ENCODE measurements at places on chromosomes 6 and 20.

GRCh38 chr20:58697867-58698703 is 5.5 kb downstream of the NPEPL1 start:
- DNase-seq = no peak

- no peak for DNase-seq
Measured at GRCh38 chr6:140436023-140436811, 1061.8 kb upstream of the CITED2 start.

DNA sequence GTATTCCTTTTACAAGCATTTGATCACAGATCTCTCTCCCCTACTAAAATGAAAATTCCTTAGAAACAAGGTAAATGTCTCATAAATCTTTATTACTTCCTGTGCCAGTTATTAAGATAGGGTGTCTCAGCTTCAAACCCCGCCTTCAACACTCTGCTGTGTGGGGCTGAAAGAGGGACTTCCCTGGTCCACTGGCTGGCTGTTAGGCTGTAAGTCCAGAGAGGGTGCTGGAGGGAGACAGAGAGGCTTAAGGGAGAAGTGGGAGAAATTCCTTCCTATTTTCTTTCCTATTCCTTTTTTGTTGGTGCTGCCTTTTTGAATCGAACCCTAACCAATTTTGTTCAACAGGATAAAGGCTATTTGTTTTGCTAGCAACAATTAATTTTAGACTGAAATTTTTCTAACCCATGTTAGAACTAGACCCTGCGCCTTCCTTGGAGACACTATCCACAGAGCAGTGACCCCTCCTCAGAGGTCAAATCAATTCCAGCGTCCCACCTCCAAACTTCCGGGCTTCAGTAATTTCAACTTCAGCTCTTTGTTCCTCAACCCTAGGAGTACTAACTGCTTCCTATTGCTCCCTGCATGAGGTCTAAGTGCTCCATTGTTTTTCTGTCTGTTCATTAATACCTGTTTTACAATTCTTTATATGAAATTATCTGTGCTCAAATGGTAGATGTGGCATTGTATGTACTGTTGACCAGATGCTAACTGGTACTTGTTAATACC is 207.5 kb upstream of the OPRM1 start:
- no peak for DNase-seq

GRCh38 chr6:2684103-2684749 is 66.5 kb downstream of the MYLK4 start:
- no peak for DNase-seq

- DNase-seq = no peak
Measured at GRCh38 chr6:10759312-10759839, 11.8 kb downstream of the TMEM14B start.

DNA sequence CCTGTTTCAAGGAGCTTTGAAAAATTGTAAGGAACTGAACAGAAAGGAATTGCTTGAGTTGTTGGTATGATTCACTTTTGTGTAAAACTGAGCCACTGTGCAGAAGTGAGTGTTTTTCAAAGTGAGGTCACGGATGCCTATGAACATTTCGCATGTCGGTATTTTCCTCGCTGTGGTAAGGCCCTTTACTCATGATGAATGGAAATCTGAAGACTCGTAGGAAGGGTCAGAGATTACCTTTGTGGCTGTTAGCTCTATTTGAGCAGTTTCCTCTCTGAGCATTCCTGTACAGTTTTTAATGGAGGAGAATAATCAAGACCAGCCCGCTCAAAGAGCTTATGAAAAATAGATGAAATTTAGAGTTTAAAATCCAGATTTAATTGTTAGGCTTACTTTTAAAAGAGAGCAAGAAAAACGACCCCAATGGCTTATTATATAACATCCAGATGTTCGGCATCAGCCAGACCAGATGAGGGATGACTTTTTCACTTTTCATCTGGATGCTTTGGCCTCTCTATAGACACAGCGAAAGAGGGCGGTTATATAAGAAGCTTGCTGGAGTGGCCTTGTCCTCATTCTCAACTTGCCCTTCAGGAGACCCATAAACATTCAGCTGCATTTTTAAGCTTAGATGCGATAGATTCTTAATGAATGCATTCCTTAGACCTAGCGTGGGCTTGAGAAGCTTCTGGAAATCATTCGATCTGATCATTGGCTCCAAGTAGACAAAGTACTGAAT is 99.5 kb downstream of the CD83 start:
- DNase-seq = no peak

DNA sequence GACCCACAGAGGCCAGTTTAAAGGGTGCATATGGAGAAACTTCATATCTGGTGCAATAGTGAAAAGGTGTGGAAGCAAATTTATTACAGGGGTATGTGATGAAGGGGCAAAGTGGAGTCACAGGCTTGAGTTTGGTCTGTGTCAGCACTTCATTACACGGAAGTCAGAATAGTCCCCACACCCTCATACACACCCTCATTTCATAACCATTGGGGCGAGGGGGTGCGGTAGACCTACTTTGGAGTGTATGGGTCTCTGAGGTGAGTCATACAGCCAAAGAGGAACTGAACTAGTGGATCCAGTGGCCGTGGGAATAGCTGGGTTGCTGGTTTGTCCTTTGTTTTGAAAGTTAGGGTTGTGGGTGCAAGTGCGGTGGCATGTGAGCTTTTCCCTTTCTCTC is 3.3 kb downstream of the TM9SF4 start:
- no peak for DNase-seq

DNA sequence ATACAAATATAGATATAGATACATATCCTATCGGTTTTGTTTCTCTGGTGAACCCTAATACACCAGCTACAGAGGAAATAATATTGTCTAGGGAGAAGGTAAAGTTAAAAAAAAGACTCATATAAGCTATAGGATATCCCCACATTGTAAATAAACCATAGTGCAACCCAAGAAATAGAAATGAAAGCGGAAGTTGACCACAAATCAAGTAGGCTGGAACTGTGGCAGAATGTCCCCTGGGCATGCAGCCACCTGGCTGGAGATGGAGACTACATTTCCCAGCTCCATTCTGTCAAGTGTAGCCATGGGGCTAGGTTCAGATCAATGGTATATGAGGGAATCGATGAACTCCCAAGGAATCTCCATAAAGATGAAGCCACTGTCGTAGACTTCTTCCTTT is 70.1 kb upstream of the RPS6KA2 start:
- no peak for DNase-seq

DNA sequence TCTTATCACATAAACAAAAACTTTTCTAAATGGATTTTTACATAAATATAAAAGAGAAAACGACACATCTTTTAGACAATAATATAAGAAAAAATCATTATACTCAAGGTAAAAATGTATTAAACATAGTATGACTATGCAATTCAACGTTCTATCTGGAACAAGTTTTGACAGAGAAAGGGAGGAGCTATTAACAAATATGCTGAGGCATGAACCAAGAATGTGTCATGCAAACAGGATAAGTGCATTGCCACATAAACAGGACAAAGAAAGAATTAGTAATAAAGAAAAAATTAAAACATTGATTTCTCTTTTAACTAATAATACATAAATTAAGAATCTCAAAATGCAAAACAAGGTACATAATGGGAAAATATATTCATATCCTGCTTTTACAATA is 1353.4 kb upstream of the GJE1 start:
- DNase-seq = no peak

DNA sequence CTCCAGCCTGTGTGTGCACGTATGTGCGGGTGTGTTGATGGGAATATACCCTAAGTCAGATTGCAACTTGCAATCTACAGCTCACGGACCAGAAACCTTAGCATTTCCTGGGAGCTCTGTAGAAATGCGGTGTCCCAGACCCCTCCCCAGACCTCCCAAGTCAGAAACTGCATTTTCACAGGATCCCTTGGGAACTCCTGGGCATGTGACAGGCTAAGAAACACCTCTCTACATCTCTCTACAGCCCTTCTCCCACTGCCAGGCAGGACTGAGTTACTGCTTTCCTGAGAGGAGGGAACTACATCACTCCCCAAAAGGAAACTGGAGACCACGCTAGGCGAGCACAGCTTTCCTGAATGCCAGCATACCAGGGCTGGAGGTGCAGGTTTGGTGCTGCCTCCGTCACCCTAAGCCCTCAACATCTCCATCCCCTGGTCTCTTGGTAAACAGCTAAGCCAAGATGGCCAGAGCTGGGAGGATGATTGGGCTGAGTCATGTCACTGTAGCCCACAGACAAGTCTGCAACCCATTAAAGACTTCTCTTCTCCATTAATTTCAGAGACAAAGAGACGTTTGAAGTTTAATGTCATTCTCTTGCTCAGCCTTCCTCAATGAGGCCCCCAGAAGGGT is 194.4 kb downstream of the BMP7 start:
- no peak for DNase-seq

DNA sequence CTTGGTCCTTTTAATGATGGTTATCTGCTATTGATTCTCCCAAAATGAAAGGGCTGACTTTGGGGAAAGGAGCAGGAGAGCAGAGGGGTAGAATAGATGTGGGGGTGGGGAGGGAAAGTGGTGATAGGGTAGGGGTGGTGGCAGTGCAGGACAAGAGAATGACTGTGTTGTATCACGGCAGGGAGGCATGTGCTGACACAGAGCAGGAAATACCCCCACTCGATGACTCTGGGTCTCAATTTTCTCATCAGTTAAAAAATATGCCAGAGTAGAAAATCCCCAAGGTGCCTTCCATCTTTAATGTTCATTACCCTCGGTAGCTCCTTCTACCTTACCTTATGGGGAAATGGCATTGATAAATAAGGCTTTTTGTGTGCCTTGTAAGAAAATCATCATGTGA is 79.0 kb upstream of the ATXN1 start:
- no peak for DNase-seq

DNA sequence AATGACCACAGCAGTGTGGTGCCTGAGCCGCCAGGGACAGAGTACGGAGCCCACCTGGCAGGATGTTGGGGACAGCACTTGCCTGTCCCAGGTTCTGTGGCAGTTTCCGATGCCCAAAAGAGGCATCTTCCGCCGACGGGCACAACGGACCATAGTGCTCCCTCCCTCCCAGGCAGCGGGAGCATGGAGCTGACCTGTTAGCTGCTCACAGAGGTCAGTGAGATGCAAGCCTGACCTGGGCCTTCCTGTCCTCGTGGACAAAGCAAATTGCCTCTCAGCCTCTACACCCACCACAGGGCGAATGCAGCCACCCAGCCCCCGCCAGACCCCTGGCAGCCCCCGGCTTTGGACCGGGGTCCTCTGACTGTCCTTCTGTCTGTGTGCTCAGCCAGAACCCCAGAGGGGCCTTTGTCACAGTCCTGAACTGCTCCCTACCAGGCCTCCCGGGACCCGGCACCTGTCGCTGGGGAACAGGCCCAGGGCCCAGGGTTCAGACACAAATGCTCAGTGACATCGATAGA is 16.2 kb upstream of the FRMD1 start:
- DNase-seq = no peak

DNA sequence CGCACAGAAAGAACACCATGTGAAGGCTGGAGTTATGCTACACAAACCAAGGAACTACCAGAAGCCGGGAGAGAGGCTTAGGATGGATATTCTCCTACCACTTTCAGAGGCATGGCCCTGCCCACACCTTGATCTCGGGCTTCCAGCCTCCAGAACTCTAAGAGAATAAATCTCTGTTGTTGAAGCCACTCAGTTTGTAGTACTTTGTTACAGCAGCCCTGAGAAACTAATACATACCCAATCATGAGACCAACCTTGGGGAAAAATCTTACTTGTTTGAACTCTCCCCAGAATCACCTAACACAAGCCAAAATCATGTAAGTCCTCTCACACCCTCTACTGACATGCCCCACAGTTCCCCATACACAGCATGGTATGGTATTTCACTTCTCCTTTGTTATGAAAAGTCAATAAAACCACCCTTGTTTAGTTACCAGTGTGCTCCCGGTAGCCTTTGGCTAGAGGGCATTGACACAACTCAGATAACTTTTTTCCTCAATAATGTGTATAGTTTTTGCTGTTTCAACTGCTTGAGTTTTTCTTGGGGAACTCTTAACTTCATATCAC is 40.7 kb upstream of the SLC2A12 start:
- no peak for DNase-seq

DNA sequence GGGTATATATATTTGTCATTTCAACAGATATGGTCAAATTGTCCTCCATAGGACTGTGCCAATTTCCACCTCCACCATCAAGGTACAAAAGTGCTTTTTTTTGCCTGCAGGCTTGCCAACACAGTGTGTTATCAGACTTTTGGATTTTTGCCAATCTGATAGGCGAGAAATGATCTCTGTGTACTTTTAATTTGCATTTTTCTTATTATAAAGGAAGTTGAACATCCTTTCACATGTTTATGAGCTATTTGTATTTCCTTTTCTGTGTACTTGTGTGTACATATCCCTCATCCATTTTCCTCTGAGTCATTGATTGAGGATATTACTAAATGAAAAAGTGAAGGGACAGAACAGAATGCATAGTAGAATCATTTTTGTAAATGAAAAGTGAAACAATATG is 39.0 kb upstream of the PTPN1 start:
- no peak for DNase-seq

GRCh38 chr6:5563086-5563485 is 301.8 kb downstream of the FARS2 start:
- no peak for DNase-seq

DNA sequence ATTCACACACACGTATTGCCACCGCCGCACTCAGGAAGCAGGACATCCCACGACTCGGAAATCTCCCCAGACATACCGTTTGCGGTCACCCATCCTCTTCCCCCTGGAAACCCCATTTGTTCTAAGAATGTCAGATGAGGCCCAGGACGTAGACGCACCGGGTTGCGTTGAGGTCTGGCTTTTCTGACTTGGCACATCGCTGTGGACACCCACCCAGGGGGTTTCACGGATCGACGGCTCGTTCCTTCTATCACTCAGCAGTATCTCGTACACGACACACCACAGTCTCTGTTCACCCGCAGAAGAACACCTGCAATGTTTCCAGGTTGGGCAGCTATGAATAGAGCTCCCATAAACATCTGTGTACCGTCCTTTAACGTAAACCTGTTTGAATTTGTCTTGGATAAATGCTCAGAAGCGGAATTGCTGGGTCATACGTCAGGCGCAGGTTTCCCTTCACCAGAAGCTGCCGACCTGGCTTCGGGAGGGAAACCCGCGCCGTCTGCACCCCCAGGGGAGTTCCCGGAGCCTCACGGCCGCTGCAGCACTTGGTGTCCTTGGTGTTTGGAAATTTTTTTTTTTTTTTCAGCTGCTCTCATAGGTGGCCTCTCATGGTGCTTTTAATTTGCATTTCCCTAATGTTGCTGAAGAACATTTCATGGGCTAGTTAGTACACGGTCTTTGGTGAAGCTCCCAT is 9.3 kb upstream of the EEF1A2 start:
- DNase-seq = no peak

GRCh38 chr6:144769142-144769541 is 484.0 kb downstream of the UTRN start:
- no peak for DNase-seq

DNA sequence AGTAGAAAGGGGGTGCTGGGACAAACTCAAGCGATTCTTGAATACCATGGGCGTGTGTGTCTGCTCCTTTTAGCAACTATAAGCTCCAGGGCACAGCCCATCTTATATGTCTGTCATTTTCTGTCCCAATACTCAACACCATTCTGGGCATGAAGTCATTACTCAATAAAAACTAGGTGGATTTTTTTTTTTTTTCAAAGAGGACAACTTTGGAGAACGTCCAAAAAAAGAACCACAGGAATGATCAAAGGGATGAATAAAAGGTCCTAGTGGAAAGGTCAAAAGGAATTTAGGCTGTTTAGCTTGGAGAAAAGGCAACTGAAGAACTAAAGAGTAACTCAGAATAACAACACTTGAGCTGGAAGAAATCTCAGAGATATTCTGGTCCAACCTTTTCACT is 24.4 kb downstream of the UQCC1 start:
- no peak for DNase-seq

Data from WERI-Rb-1 (cell line).